GM04503 (cell line): ENCODE measurements at places on chromosomes 7 and 10.

- no peak for DNase-seq
These were observed 99.2 kb downstream of the GRK5 start for GRCh38 chr10:119306514-119306951.

DNA sequence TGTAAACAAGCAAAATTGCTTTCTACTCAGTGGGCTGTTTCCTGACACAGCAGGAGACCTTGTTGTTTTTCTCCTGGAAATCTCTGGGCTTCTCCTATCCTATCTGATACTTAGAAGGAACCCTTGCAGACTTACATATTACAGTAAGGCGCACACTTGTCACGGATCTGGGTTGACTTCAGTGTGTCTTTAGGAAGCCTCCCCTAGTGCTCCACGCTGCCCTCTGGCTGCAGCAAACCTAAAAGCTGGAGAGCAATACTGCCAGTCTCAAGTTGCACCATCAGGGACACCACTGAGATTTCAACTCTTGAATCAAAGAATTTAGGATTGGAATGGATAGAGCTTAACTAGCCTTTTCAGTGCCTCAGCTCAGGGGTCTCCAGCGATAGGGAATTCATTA is 495.3 kb downstream of the LRMDA start:
- DNase-seq: no peak

GRCh38 chr10:63369711-63370110 is 96.1 kb downstream of the JMJD1C start:
- DNase-seq: no peak

GRCh38 chr7:103932389-103932788 is 57.1 kb downstream of the RELN start:
- DNase-seq: no peak

GRCh38 chr10:84191106-84191505 is 3.2 kb upstream of the CDHR1 start:
- no peak for DNase-seq

DNA sequence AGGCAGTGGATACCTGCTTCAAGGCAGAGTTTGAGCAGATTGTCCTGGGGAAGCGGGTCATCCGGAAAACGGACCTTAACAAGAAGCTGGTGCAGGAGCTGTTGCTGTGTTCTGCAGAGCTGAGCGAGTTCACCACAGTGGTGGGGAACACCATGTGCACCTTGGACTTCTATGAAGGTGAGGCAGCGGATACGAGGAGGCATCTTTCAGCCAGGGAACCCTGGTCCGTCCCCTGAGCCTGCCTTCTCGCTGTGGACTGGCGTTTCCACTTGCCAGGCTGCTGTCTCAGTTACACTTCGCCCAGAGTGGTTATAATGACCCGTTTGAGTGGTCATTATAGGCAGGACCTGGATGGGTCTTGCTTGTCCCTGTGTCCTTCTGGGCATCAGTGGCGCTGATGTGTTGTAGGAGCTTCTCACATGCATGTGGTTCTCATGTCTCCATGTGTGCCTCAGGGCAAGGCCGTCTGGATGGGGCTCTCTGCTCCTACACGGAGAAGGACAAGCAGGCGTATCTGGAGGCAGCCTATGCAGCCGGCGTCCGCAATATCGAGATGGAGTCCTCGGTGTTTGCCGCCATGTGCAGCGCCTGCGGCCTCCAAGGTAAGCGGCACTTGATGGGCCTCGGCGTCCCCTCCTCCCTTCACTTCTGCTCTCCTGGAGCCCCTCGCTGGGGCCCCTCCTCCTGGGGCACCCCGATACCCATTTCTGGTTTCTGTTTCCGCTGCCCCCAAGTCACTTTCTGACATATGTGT is 18.0 kb downstream of the UPP1 start:
- no peak for DNase-seq

DNA sequence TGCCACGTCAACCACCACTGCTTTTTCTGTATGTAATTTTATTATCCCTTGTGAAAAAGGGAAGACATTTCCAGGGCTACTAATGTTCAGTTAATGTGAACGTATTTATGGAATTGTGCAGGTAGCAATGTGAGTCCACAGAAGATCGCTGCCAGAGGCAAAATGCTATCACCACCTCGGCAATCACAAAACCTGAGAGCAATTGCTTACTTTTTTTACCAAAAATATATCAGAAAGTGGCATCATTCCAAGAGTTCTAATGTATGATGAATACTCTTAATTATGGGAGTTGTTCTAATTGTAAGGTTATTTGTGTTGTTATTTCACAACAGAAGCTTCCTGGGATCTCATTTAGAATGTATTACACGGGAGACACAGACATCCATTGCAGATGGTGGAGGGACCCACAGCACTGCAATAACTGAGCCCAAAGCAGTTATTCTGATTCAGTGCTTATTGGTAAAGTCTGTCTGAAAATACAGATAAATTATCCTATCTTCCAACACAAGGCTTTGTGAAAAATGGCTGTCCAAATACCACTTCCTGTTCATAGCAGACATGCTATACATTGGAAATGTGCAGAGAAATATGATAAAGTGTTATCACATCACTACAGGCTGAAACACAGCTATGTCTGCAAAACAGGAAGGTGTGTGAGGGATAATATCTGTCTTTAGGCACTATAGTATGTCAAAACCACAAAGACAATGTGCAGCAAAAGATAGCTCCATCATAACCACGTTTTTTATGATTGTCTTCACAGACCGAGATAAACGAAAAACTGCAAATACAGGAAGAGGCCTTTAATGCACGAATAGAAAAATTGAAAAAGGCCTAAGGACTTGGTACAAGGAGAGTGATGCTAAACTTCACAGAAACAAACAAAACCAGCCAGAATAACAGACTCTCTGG is 102.7 kb downstream of the CABCOCO1 start:
- DNase-seq: no peak
